NCI-H1436 (cell line): ENCODE measurements at places on chromosomes 2 and 18.

DNA sequence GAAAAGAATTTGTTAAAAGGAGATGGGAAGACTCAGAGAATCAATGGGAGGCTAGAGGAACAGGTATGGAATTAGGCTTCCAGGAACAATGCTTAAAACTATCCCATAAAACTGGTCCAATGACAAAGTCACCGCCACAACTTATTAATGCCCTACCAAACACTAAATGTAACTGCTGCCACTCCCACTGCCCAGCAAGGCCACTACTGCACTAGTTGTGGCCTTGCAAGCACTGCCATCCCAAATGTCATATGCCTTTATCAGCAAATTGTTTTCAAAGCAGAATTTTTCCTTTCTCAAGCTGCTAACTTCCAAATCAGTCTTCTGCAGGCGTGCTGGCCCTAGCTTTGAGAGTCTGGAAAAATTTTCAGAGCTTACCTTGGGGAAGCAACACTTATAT, 14.5 kb upstream of the C2orf69 start:
- no peak for DNase-seq

DNA sequence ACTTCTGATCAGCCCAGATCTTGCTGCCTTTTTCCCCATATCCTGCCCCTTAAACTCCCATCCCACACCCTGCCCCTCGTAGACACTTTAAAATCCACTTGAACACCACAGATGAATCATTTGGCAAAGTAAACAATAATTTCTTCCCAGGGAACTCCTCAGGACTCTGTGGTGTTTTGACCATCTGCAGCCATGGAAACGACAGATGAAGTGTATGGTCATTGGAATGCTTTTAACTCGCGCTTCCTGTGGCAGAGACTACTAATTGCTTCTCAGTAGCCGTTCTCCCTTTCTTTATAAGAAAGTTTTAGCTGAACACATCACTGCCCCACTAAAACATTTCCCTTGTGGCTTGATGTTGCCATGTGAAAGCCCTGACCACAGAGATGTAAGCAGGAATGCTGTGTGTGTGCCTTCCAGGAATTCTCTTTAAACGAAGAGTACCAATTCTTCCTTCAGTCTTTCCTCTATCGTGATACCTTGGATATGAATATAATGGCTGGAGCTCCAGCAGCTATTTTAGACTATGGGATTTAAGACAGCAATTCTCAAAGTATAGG, 92.7 kb upstream of the PARD3B start:
- DNase-seq: no peak

DNA sequence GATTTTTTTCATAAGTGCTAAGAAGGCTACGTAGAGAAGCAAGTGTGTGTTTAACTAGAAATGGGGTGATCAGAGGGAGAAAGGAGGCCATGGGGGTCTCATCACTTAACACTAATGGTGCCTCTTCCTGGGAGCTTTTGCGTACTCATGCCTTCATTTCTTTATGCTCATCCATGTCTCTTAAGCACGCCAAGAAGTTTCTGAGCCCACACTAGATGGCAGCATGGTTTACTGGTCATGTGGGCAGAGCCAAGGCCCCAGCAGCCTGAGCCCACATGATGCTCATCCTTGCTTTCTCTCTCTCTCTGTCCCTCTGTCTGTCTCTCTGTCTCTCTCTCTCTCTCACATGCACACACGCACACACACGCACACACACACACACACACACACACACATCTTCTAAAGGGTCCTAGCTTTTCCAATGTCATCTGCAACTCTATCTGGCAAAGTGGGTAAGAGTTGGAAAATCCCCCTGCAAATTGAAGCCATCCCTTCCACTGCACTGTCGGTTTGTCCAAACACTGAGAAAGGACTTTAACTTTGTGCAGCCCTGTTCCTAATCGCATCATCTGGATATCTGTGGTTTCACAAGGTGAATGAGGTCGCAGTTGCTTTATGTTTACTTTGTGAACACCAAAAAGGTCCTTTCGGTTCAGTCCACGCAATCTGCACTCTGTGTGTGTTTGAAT, 137.1 kb upstream of the CCDC68 start:
- no peak for DNase-seq

GRCh38 chr18:74996055-74996454, 212.9 kb downstream of the PTGR3 start:
- DNase-seq: no peak

DNA sequence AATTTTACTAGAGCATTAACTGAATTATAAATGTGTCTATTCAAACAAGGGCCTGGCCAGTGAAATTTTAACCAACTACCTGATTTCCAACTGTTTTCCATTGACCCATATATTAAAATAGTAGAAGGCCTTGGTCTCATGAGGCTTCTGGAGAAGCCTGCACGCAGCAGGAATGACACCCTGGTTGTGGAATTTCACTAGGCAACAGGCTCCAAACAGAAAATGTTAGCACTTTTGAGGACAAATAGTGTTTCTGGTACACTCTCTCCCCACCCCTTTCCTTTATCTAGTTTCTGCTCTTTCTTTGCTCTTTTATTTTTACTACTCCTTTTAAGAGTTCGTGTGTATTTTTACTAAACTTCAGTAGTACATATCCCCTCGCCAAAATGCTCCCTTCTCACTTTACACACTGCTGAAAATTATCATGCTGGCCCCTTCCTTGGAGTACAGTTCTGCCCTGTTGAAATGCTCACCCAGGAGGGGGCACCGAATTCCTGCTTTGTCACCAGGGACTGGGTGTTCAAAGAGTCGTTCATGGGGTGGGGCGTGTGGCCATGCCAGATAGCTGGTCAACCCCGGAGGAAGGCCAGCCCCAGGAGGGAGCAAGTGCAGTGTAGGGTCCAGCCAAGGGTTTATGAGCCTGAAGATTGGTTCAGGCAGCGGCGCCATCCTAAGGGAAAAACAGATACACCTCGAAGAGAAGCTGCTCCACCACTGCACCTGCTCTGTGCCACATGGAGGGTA, 22.1 kb upstream of the COL6A3 start:
- no peak for DNase-seq

GRCh38 chr18:29879763-29880162, 1162.8 kb downstream of the DSC3 start:
- DNase-seq: no peak

GRCh38 chr18:37578886-37579513, 13.4 kb upstream of the CELF4 start:
- peak; percentile 38 for DNase-seq

DNA sequence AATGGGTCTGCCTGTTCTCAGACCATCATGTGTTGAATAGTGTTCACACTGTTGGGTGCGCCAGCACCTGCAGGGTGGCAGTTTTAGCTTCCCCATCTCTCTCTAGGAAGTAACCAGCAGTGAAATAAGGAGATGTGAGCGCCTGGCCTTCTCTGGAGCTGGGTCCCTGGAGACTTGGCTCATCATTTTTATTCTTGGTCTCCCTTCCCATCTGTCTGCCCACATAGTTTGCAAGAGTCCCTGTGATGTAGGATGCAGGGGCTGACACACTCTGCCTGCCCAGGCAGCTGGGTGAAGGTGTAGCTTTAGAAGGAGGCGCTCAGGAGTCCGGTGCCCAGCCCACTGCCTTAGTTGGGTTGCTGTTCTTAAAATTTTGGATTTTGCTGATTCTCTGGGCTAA, 172.2 kb downstream of the LDLRAD4 start:
- DNase-seq: no peak

DNA sequence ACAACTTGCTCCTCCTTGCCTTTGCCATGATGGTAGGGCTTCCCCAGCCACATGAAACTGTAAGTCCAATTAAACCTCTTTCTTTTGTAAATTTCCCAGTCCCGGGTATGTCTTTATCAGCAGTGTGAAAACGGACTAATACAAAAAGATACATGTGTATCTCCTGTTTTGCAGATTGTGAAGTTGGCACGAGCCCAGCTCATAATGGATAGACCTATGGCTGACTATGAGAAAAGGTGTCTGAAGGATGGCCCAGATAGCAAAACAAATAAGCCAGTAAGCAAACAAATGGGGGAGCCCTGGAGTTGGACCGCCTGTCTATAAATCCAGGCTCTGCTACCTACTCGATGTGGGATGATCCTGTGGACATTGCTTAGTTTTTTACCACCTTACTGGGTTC, 15.5 kb upstream of the PRKCE start:
- DNase-seq: no peak

DNA sequence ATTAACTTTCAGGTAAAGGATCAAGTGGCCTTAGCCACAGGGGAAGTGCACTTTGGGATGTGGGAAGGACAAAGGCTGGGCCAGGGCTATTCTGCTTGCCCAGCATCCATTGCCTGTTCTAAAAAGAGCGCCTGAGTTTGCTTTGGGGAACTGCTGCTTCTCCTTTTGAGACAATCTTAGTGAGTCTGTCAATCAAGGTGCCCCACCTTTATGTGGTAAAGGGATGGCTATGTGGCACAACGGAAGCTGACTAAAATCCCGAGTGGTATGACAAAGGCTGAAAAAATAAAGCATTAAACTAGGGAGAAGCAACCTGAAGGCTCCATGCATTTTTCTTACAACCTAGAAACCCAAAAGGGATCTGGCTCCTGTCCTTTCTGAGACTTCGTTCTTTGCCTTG, 540.5 kb downstream of the SLC4A3 start:
- DNase-seq: no peak

GRCh38 chr2:170974304-170974993, 45.4 kb downstream of the GORASP2 start:
- no peak for DNase-seq

DNA sequence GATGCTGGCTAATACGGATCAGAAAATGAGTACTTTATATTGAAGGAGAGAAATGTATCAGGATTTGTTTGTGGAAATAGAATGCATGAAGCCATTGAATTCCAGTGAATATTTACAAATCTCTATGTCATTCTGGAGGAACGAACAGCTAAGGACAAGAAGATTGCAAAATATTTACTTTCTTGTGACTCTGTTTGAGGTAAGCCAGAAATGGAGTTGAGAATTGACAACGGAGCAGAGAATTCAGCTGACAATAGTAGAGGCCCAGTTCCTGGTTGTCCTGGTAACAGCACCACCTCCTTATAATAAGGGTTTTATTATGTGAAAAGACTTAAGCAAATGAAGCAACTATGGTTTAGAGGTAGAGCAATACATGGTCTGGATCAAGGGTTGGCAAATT, 349.2 kb downstream of the ADCYAP1 start:
- DNase-seq: no peak

DNA sequence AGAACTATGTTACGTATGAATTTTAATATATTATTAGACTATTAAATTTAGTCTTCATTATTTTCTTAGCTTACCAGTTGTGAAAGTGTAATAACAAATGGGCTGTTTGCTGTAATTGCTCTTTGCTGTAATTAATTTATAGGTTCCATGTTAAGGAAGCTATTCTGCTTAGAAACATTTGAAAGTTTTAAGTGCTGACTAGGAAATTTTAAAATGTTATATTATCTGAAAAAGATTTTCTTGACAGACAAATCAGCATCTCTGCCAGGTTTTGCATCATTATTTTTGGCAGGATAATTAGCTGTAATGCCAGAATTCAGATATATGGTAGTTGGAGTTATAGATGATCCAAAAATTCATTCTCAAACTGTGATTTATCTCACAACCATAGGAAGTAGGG, 42.2 kb downstream of the OTX1 start:
- DNase-seq: no peak

DNA sequence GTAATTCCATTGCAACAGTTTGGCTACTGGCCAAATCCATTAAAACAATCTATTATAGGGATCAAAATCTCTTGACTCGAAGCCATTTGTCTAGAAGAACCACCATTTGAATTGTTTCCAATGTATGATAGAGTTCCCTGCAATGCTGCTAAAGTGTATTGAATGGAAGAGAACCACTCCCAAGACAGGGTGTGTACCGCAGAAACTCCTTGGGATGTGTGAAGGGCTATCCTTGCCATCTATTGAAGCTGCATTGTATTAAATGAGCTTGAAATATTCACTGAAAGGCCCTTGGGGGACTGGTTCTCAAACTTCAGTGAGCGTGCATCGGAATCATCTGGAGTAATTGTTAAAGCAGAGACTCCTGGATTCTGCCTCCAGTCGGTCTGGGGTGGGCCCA, 260.4 kb upstream of the MEIS1 start:
- no peak for DNase-seq

DNA sequence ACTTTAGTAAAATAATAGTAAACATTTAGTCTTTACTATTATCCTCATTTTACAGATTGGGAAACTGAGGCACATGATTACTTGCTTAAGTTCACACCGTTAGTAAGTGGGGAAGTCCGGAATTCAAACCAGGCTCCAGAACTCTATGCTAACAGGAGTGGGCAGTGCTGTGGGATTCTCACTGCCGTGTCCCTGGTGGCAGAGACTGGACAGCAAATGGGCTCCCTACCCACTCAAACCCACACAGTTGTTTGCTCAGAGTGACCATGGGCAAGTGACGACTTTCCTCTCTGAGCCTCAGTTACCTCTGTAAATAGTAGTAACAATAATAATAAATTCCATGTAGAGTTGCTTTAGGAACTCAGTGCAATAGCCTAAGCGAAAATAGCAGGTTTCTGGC, 24.0 kb downstream of the MAIP1 start:
- no peak for DNase-seq

- DNase-seq: no peak
Observed at GRCh38 chr2:14422426-14422825, 210.1 kb upstream of the LRATD1 start.

GRCh38 chr2:48397846-48398245, 132.1 kb upstream of the STON1 start:
- peak; percentile 79 for DNase-seq

DNA sequence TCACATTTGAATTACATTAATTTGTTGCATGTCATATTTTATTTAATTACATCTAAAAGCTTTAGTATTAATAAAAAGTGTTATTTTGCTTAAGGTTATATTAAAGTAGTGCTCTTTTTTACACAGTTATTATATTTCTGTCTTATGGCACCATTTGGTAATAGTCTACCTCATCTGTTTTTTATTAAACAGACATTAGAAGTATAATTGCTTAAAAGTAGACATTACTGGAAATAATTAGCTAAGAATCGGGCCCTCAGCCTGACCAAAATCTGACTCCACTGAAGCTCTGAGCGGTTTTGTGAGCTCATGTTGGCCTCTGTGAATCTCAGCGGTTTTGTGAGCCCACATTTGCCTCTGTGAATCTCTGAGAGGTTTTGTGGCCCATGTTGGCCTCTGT, 102.5 kb upstream of the SNTG2 start:
- no peak for DNase-seq

GRCh38 chr2:120258196-120258595, 5.5 kb downstream of the RALB start:
- no peak for DNase-seq

DNA sequence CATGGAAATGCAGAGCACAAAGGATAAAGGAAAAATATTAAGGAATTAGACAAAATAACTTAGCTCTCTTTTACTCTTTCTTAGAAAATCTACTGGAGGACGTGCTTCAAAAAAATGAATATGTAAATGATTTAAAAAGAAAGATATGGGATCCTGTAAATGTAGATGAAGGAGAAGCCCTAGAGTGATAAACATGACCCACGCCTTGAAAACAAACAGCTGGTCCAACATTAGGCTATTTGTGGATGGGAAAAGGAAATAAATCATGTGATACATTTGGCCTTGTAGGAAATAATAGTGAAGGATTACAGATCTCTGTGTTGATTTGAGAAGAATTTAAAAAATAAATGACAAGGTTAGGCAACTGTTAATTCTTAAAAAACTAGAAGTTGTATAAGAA, 492.1 kb upstream of the SLC39A10 start:
- DNase-seq: no peak

DNA sequence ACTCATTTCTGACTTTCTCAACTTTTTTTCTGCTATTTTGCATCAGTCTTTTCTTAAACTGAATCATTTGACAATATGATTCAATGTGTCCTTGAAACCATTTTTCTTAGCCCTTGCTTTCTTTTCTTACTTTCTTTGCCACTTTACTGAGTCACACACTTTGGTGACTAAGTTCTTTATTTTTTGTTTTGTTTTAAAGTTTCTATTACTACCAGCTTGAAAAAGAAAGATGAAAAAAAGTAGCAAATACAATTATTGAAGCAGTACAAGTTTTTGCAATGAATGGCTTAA, 116.5 kb downstream of the DOCK10 start:
- DNase-seq: no peak
